Endothelial cell of umbilical vein (primary cell): ENCODE measurements at places on chromosomes 16 and 17.

DNA sequence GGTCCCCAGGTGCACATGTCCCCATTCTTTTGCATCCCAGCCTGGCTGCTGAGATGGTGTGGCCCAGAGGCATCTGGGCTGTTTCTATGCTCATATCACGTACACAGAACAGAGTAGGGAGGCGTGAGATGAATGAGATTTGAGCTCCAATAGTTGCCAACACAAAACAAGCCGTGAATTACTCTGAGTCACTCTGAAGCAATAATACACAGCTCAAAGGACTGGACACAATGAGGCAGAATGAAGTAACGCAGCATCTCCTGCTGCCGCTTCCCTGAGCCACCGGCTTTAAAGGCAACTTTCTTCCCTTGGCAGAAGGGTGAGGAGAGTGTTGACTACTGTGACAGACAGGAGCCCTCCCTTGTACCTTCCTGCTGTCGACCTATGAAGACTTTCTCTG is 33.9 kb upstream of the CLEC18B start:
- H3K27ac ChIP-seq = peak overlapping the region; percentile 35
- peak; percentile 41 for DNase-seq
- no peak overlapping the region for H3K4me3 ChIP-seq

- no peaks in the 10 kb centered on the region for H3K27me3 ChIP-seq
- no peaks in the 10 kb centered on the region for H3K4me1 ChIP-seq
- H3K4me3 ChIP-seq = no peak overlapping the region
- no peaks in the 10 kb centered on the region for H3K36me3 ChIP-seq
- peak; percentile 41 for DNase-seq
Measured at GRCh38 chr17:46782250-46782953, 36.1 kb downstream of the WNT3 start.

- no peak overlapping the region for H3K4me3 ChIP-seq
- H3K27ac ChIP-seq = no peak overlapping the region
- no peaks in the 10 kb centered on the region for H3K4me1 ChIP-seq
- DNase-seq = no peak
- no peaks in the 10 kb centered on the region for H3K36me3 ChIP-seq
- peaks cover 2% of the 10 kb centered on the region for H3K27me3 ChIP-seq
Measured at GRCh38 chr17:8793649-8794048, 5.5 kb downstream of the MFSD6L start.

DNA sequence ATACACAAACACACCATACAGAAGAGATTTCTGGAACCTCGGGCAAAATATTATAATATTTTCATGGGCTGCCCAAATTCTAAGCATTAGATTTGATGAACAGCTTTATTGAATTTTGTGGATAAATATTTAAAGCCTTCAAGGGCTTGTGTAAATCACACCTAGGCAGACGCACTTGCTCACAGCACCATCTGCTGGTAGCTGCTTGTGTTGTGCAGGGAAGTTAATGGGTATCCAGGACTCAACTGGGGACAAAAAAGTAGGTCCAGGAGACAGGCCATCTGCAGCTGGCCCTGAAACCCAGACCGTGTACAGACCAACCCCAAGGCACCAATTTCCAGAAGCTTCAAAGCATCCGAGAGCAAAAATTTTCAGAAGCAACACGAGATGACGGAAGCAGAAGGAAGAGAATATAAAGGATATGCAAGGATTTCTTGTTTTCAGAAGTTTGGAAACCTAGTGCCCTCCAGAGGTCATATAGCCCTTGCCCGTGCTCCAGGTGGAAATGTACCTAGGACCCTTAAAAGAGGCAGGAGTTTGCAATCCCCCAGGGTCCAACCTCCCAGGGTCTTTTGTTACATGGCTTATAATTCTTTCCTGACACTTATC is 140.0 kb downstream of the CHD9NB start:
- no peaks in the 10 kb centered on the region for H3K27me3 ChIP-seq
- no peaks in the 10 kb centered on the region for H3K36me3 ChIP-seq
- no peak overlapping the region for H3K27ac ChIP-seq
- H3K4me3 ChIP-seq = no peak overlapping the region

GRCh38 chr16:56513091-56513490 is 6.7 kb downstream of the BBS2 start:
- no peak overlapping the region for H3K27ac ChIP-seq
- H3K36me3 ChIP-seq = peaks cover 4% of the 10 kb centered on the region
- no peak overlapping the region for H3K4me3 ChIP-seq
- peaks cover 6% of the 10 kb centered on the region for H3K4me1 ChIP-seq
- DNase-seq = no peak

DNA sequence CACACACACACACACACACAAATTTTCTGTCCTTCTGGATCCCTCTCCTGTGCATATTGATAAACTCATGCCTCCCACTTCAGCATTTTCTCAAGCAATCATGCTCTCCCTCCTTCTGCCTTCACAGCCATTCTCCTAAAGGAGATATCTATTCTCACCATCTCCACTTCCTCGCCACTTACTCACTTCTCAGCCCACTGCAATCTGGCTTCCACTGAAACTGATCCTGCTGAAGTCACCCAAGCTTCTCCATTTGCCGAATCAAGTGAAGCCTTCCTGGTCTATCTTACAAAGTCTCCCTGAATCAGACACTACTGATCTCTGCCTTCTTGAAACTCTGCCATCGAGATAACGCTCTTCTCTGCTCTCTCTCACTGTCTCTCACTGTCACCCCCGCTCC is 54.0 kb upstream of the GNAO1 start:
- H3K27ac ChIP-seq = no peak overlapping the region
- H3K4me1 ChIP-seq = no peaks in the 10 kb centered on the region
- DNase-seq = no peak
- no peak overlapping the region for H3K4me3 ChIP-seq

DNA sequence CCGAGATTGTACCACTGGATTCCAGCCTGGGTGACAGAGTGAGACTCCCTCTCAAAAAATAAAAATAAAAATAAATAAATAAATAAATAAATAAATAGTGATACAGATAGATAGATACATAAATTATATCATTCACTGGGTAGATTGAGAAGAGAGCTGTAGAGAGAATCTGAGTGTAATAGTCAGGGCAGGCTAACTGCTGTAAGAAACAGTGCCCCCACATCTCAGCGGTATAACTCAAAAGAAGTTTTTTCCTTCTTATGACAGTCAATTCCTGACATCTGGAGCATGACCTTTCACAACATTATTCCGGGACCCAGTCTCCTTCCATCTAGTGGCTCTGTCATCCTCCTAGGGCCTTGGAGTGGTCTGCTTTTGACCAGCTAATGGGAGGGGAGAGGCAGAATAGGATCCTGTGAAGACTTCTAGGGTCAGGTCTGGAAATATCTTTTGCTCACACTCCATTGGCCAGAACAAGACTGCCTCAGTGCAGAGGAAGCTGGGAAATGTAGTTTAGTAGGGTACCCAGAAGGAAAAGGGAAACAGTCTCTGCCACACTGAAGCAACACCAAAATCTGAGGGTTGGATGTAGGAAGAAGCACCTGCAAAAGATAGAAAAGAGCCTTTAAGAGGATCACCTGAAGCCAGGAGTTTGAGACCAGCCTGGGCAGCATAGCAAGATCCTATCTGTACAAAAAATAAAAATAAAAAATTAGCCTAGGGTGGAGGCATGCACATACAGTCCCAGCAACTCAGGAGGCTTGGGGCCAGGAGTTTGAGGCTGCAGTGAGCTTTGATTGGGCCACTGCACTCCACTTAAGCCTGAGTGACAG is 3.0 kb upstream of the QPRT start:
- no peaks in the 10 kb centered on the region for H3K36me3 ChIP-seq
- no peak overlapping the region for H3K27ac ChIP-seq
- DNase-seq = peak; percentile 18
- no peak overlapping the region for H3K4me3 ChIP-seq

- no peaks in the 10 kb centered on the region for H3K36me3 ChIP-seq
- H3K27ac ChIP-seq = no peak overlapping the region
- no peak for DNase-seq
- no peaks in the 10 kb centered on the region for H3K4me1 ChIP-seq
Measured at GRCh38 chr16:4915226-4915761, 21.7 kb downstream of the PPL start.

- H3K4me3 ChIP-seq = no peak overlapping the region
- no peaks in the 10 kb centered on the region for H3K4me1 ChIP-seq
- no peaks in the 10 kb centered on the region for H3K27me3 ChIP-seq
- H3K36me3 ChIP-seq = no peaks in the 10 kb centered on the region
- no peak for DNase-seq
- H3K27ac ChIP-seq = no peak overlapping the region
Measured at GRCh38 chr16:5895137-5895536, 797.5 kb upstream of the EEF2KMT start.

GRCh38 chr17:36127199-36127893 is 23.7 kb downstream of the CCL4 start:
- no peak overlapping the region for H3K27ac ChIP-seq
- no peak for DNase-seq
- H3K4me3 ChIP-seq = no peak overlapping the region
- H3K36me3 ChIP-seq = no peaks in the 10 kb centered on the region
- H3K27me3 ChIP-seq = no peaks in the 10 kb centered on the region

DNA sequence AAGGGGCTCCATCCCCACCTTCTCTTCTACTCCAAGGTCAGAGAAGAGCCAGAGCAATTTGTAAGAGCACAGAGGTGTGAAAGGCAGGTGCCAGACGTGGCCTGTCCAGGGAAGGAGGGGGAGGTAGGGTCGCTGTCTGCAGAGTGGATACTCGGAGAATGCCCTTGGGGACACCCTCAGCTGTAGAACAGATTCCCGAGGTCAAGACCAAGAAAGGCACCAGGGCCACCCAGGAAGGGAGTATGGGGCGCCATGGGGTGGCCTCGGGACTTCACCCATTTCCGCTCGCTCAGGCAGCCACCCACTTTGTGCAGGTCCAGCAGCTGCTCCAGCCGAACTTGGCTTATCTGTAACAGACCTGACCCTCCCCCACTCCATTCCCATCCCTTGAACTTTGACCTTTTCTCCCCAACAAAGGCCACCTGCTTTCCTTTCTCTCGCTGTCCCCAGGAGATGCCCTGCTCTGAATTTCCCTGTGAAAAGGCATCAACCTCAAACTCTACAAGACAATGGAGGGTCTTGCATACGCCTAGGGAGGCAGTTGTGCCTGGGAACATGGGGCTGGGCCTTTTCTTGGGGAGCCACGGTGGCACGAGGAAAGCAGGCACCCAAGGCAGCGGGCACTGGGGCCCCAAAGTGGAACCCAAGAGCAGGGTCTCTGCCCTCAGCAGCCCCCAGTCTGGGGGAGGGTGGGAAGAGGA is 11.3 kb upstream of the AXIN2 start:
- no peak for DNase-seq
- H3K36me3 ChIP-seq = no peaks in the 10 kb centered on the region
- H3K4me1 ChIP-seq = no peaks in the 10 kb centered on the region
- H3K27me3 ChIP-seq = no peaks in the 10 kb centered on the region
- no peak overlapping the region for H3K27ac ChIP-seq

DNA sequence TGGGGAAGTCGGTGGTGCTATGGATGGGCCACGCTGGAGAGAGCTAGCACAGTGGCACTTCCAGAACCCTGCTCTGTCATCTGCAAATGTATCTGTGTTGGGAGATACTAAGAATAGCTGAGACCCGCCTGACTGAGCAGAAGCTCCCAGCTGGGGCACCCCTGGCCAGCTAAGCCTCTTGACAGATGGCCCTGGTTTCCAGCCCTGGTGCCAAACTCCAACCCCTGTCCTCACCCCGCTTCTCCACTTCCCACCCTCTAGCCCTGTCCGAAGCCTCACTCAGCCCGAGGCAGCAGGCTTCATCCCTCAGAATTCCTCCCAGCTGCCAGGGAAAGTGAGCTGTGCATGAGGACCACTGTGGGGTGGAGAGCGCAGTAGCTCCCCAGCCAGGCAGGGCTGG is 124.4 kb downstream of the CCDC144A start:
- H3K4me3 ChIP-seq = no peak overlapping the region
- H3K27me3 ChIP-seq = no peaks in the 10 kb centered on the region
- H3K27ac ChIP-seq = no peak overlapping the region
- no peaks in the 10 kb centered on the region for H3K36me3 ChIP-seq

GRCh38 chr17:35082073-35082657 is 18.7 kb upstream of the RFFL start:
- H3K27ac ChIP-seq = peak overlapping the region; percentile 31
- peak; percentile 71 for DNase-seq
- H3K4me3 ChIP-seq = no peak overlapping the region

DNA sequence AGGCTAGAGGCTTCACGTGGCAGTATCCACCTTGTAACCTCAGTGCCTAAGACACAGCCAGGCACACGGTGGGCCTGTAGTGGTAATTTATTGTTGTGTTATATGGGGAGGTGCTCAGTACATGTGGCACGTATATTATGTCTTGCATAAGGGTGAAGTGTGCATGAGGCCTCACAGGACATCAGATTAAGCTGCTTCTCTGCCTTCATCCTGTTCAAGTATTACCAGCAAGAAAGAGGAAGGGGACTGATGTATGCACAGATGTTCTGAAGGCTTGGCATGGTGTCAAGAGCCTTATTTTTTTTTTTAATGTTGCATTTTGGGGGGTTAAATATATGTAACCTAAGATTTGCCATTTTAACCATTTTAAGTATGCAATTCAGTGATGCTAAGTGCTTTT is 71.6 kb downstream of the ABCC1 start:
- H3K4me3 ChIP-seq = no peak overlapping the region
- no peaks in the 10 kb centered on the region for H3K27me3 ChIP-seq
- peaks cover 15% of the 10 kb centered on the region for H3K36me3 ChIP-seq

GRCh38 chr16:676913-677312 is 1.4 kb downstream of the RHBDL1 start:
- peaks cover 12% of the 10 kb centered on the region for H3K4me1 ChIP-seq
- no peak overlapping the region for H3K27ac ChIP-seq
- no peak for DNase-seq
- H3K4me3 ChIP-seq = no peak overlapping the region

GRCh38 chr17:19021622-19022083 is 17.1 kb upstream of the FAM83G start:
- DNase-seq = no peak
- peaks cover 21% of the 10 kb centered on the region for H3K36me3 ChIP-seq
- H3K27ac ChIP-seq = no peak overlapping the region
- no peaks in the 10 kb centered on the region for H3K27me3 ChIP-seq

DNA sequence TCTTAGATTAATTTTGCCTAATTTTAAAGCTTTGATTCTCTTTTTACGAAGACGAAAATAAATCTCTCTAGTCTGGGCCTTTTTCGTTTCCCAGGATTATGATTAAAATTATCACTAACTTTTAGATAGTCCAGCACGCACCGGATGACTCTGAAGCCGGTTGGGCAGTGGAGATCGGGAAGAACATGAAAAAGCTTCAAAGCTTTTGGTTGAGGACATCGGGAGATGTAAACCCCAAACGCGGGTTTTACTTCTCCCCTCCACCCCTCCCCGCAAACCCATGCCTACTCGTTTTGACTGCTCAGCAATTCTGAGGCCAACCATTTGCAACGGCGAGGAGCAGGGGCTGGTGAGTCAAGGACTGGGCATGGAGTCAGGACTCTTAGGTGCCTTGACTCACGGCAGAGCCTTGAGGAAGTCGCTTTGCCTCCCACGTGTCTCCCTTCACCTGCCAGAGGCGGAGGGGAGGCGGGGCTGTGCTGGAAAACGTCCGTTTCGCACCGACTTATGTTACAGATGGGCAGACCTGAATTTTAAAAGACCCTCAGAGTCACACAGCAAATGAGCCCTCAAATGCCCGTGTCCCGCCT is 989 bp upstream of the DUSP14 start:
- peak overlapping the region; percentile 77 for H3K27ac ChIP-seq
- peaks cover 34% of the 10 kb centered on the region for H3K4me1 ChIP-seq
- peak; percentile 86 for DNase-seq
- H3K36me3 ChIP-seq = no peaks in the 10 kb centered on the region
- H3K4me3 ChIP-seq = peak overlapping the region; percentile 0
- no peaks in the 10 kb centered on the region for H3K27me3 ChIP-seq
